ENCODE measurements at places on chromosomes 4 and X.
A peak's percentile ranks its signal among the peaks of the same experiment; 100 is the strongest.

DNA sequence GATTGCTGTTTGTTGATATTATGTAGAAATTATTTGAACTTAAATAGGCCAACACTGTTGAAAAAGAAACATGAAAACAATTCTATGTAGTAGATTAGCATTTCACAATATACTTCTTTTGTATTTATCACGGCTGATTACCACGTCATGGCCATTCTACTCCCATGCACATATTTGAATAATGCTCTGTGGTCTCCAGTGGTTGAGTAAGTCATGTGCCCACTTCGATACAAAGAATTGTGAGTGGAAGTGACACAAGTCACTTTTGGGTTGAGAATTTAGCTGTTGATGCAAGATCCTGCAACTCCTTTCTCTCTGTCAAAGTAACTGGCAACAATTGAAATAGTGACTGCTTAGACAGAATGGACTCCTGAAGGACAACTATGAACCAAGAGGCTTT is 6.7 kb upstream of the FSTL5 start:
- DNase-seq, result no peak

- DNase-seq, result no peak
Observed at GRCh38 chr4:53055274-53055673, 193.2 kb downstream of the RASL11B start.

DNA sequence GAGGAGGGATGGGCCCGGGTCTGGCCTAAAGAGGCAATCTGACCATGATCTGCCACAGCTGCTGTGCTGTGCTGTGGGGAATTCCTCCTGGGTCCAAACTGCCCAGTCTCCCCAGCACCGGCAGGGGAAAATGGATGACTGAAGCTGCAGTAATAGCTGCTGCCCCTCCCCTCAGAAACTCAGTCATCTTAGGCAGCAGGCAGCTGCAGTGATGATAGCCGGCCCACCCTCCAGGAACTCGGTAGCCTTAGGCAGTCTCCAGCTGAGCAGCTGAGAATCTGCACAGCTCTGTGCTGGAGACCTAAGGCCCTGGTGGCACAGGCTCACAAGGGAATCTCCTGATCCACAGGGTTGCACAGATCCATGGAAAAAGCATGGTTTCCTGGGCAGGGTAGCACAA is 113.4 kb upstream of the USP38 start:
- no peak for DNase-seq

DNA sequence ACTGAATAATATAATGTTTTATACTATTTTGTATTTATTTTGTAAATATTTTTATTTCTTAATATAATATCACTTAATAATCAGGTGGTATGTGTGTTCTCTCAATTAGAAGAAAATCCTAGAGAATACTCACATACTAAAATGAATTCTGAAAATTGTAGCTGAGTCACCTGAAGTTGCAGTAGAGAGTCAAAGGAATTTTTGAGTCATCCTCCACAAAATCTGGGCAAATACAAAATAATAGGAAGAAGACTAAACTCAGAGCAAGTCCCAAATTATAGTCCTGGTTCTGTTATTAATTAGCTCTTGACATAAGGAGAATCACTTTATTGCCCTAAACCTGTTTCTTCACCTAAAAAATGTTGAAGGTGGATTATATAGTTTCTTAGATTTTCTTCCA is 57.8 kb downstream of the SPATA4 start:
- DNase-seq, result no peak

DNA sequence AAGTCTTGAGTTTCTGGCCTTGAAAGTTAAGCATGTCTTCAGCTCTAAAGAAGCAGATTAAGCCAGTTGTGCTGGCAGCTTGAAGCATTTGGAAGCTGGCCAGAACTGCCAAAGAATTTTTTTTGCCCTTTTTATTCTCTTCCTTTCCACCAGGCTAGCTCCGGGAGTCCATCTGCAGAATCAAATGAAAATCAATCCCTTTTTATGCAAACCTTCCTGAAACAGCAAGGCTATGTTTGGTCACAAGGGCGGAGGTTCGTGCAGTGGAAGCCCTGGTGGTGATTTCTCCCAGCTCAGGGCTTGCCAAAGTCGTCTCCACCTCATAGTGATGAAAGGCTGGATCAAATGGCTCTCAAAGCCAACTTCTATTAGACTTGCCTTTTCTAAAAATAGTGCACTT is 21.6 kb upstream of the C4orf54 start:
- DNase-seq, result no peak

DNA sequence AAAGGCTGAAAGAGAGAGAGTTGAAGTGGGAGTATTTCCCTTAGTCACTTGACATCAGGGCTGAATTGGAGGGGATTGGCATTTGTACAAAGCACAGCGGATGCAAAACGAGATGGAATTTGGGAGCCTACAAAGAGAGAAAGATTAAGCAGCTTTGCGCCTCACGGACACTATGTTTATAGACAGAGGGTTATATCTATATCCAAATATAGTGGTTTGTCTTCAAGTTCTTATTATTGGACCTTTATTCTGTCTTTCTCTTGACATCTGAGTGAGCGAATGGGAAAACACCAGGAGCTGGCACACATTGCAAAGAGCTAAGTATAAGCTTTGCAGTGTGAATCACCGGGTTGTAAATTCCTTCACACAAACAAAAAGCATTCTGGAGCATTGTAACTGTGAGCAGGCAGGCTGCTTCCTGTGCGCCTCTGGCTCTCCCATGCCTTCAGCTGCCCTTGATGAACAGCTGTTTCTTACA is 500.2 kb downstream of the STIM2 start:
- DNase-seq, result no peak

GRCh38 chr4:40586034-40586433 is 43.6 kb downstream of the RBM47 start:
- no peak for DNase-seq

GRCh38 chr4:147825451-147826287 is 93.8 kb downstream of the ARHGAP10 start:
- DNase-seq, result peak; percentile 67

- no peak for DNase-seq
Observed at GRCh38 chrX:130204647-130205046, 32.9 kb downstream of the RAB33A start.

DNA sequence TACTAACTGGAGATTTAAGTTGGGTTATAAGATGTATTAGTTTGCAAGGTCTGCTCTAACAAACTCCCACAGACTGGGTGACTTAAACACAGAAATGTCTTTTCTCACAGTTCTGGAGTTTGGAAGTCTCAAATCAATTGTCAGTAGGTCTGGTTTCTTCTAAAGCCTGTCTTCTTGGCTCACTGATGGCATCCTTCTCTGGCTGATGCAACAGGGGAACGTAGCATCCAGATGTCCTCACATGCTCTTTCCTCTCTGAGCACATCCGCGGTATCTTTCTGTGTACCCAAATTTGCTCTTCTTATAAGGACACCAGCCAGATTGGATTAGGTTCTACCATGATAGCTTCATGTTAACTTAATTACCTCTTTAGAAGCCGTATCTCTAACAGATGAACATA is 63.2 kb upstream of the BMP3 start:
- no peak for DNase-seq

DNA sequence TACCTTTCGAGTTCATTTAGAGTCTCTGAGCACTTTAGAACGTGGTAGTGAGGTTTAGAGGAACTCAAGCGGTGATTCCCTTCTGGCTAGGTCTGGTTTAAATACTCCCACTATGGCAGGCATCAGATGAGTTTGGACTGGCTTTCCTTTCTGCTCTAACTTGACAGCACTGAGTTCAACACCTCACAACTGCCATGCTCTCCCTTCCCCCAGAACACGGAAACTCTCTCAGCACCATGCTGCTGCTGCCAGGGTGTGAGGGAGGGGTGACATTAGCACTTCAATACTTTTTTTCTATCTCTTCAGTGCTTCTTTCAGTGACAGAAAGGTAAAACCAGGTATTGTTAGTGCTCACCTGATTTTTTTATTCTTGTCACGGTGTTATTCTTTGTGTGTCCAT is 234.5 kb upstream of the AGTR2 start:
- DNase-seq, result no peak

DNA sequence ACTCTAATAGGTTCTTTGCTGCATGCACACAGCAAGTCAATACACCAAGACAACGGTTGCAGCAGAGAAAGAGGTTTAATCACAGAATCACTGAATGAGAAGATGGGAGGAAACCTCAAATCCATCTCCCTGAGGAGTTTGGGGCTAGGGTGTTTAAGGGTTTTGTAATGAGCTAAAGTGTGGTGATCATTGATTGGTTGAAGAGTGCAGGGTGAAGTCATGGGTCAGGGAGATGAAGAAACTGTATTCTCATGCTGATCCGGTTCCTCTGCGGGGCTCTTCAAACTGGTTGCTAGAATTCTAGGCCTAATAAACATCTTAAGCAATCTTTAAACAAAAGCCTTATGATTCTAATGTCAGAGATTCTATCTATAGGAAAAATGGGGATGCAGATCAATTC is 432.5 kb upstream of the FAM47C start:
- DNase-seq, result no peak

DNA sequence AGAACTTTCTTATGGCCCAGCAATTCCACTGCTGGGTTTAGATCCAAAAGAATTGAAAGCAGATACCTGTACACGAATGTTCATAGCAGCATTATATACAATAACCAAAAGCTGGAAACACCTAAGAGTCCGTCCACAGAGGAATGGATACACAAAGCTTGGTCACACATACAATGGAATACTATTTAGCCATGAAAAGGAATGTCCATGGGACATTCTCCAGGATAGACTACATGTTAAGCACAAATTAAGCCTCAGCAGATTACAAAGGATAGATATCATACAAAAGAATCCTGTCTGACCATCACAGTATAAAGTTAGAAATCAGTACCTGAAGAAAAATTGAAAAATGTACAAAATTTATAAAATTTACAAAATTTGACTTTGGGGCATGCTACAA is 12.7 kb upstream of the MAEA start:
- DNase-seq, result no peak

- peak; percentile 43 for DNase-seq
Observed at GRCh38 chr4:147340591-147341120, 140.2 kb upstream of the EDNRA start.

DNA sequence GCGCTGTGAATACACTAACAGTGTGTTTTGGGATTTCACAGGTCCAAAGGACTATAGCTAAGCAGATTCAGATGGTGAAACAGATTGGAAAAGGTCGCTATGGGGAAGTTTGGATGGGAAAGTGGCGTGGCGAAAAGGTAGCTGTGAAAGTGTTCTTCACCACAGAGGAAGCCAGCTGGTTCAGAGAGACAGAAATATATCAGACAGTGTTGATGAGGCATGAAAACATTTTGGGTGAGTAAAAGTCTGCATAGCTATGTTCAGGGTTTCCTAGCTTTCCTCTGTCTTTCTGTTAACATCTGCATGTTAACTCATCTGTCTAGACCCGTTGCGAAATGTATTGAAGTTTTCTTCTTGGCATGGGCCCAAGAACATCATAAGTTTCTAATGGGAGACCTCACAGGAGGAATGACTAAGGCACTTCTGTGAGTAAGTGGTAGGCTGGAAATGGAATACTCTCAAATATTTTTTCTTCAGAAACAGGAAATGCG is 372.1 kb downstream of the BMPR1B start:
- DNase-seq, result peak; percentile 93

GRCh38 chr4:154958621-154959358 is 177.7 kb downstream of the RBM46 start:
- DNase-seq, result no peak

DNA sequence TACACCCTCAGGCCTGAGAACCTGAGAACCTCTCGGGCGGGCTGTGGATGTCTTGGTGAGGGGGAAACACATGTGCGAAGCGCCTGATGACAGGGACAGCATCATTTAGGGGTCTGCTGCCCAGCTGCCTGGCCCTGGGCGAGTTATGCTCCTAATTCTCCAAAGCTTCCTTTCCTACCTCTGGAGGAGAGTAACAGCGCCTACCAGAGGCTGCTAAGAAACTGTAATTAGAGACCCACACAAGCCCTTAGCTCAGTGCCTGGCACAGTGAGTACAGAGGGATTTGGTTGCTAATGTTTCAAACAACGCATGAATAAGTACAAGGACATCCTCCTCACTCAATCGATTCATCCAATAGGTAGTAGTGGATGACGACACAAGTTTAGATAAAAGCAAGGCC is 40.4 kb downstream of the BCOR start:
- no peak for DNase-seq

- no peak for DNase-seq
Observed at GRCh38 chrX:47629419-47630200, at the start of gene CFP. TSS of gene CFP (minus strand) at chrX:47629930. CDS start at chrX:47629844, 86 bp downstream.

- peak; percentile 25 for DNase-seq
Observed at GRCh38 chr4:25448379-25449109, 71.5 kb downstream of the ANAPC4 start.

DNA sequence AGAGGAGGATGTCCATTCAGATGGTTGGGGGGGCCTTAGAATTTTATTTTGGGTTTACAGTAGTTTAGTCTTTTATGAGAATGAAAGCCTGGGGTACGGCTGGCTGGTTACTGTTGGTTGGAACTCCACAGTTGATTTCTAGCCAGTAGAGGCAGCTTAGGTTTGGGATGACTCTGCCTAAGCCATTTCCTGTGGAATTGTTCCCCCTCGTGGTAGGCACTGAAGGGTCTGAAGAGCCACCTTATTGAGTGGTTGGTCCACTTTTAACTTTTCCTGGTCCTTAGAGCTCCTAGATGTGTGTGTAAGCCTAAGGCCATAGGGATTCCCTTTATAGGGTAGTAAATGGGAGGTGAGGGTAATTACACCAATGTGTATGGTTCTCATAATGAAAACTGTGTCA is 19.7 kb downstream of the SPIN3 start:
- peak; percentile 9 for DNase-seq

DNA sequence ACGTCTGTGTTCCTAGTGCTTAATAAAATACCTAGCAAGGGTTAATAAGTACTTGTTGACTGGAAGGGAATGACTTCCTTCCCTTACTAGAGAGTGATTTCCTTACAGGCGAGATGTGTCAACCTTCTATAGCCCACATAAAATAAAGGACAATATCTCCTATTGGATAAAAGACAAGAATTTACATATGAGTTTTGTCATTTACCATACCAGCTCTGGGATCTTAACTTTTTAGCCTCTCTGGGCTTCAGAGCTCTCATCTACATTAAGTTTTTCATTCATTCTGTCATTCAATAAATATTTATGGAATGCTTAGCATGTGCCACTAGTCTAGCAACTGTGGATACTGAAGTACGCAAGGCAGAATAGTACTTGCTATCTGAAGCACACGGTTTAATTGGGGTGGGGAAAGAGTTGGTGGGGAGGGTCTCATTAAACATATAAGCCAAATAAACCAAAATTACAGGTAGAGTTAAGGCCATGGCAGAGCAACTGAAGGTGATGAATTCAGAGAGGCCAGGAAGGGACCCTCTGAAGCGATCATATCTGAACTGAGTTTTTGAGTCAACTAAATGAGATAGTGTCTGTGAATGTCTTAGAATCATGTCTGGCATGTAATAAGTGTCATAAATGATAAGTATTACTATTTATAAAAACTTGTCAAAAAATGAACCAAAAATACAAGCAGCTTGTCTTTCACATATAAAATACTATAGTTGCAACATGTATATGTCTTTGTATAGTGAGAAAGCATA is 91.6 kb upstream of the BMP2K start:
- DNase-seq, result peak; percentile 45

DNA sequence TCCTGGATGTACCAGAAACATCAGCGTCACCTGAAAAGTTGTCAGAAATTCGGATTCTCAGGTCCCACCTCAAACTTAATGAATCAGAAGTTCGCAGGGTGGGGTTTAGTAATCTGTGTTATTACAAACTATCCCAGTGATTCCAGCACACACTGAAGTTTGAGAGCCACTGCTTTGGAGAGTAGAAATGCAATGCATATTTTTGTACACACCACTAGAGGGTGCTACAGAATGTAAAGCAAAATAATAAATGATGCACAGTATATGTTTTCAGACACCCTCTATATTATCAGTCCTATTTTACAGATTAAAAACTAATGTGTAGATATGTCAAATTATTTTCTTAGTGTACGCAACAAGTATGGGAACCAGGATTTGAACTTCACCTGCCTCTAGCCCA is 2.4 kb upstream of the MORF4L2 start:
- peak; percentile 29 for DNase-seq
